A549 (cell line): ENCODE measurements at places on chromosomes 7 and 10. TPM values are rescaled to one million over a fixed set of nuclear protein-coding genes. Genes with fewer than 3 reads are reported as not detected.

GHRHR gene
- polyA plus RNA-seq = not detected in 3 replicates

GIMAP5 gene
- polyA plus RNA-seq = not detected in 3 replicates

RGR gene
- polyA plus RNA-seq = not detected in 3 replicates

DNA sequence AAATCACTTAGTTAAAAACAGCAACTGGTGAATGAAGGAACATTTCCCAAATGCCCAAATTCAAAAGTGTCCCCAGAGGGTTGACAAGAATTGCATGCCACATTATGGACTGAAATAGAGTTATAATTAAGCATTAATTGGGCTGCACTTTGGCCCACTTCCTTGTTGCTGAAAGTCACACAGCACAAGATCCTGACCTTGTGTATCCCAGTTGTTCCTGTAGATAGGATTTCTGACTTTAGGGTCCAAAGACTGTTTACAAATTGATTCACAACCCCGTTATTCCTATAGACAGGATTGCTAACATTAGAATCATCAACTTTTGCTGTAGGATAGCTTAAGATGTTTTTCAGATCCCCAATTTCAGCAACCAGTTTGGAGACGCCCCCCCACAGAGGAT, 31.5 kb upstream of the NPFFR1 start:
- no peak for DNase-seq

DNA sequence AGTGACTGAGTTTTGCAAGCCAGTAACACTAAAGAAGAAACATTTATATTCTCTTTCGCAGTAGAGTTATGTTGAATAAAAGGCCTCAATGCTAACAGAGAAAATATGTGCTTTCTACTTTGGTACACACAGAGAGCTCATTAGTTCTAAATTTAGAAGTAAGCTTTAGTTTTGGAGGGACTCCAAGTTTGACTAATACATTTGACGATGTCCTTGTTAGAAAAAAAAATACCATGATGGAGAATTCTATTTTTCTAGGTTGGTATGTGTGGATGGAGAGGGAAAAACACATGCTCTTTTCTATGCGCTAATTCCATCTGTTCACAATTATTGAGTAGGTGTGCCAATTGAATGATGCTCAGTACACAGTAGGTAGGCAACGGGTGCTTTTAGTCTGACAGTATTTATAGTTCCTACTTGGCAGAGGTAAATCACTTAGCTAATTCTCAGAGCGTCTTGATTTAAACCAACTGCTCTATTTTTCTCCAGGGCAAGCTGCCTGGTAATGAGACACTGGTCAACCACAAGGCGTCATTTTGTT, 327.2 kb upstream of the AKR1E2 start:
- no peak for DNase-seq

DNA sequence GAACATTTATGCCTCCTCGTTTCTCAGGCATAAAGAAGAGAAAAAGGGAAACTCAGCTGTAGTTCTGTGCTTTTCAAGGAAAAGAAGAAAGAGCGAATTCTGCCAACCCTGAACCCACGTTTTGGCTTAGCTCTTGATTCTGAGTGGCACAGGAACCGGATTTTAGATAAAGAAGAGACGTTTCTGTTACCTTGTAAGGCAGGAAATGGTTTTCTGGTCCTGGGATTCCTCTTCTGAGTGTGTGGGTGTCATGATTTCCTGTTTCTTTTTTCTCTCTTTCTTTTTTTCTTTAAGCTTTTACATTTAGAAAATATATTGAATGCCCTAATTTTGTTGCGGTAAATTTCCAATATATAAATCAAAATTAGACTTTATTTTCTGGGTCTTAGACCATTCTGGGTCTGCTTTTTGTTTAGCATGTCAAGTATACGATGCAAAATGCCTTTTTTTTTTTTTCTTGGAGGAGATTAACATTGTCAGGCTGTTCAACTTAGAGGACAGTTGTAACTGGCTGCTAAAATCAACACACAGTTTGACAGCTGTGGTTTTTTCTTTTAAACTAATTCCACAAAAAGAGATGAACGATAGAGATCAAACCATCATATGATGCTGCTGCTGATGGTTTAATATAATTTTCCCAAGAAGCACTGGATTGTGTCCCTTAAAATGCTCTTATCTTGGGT, 190.8 kb downstream of the GATA3 start:
- DNase-seq = no peak

GRCh38 chr7:2106924-2107323, 125.8 kb downstream of the MAD1L1 start:
- no peak for DNase-seq

- DNase-seq = no peak
Measured at GRCh38 chr10:120982507-120982906, 131.3 kb downstream of the WDR11 start.

- DNase-seq = no peak
Measured at GRCh38 chr10:32317795-32318357, 29.1 kb downstream of the EPC1 start.

- DNase-seq = no peak
Measured at GRCh38 chr7:12993025-12993424, 305.6 kb downstream of the ARL4A start.

DNA sequence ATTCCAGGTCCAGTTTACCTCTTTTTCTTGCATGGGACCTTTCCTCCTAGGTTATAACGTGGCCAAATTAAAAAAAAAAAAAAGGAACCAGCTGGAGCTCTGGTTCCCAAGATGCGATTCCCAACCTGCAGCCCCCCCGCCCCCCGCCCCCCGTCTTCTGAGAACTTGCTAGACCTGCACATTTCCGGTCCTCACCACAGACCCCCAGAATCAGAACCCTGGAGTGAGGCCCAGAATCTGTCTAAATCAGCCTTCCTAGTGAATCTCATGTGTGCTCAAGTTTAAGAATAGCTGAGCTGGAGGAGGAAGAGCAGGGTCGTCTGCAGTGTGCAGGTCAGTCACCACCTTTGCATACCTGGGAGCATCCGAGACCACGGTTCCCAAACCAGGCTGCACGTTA, 144.2 kb downstream of the KLF6 start:
- DNase-seq = no peak

- no peak for DNase-seq
Measured at GRCh38 chr7:24652251-24652939, 79.1 kb downstream of the PALS2 start.

- DNase-seq = peak; percentile 89
Measured at GRCh38 chr7:48088559-48089045, 463 bp upstream of the UPP1 start.

GRCh38 chr7:157228864-157229422, 90.2 kb downstream of the UBE3C start:
- DNase-seq = peak; percentile 21

GRCh38 chr10:84352251-84352842, 24.0 kb downstream of the CCSER2 start:
- DNase-seq = peak; percentile 60
